T-helper 1 cell (primary cell): ENCODE measurements at places on chromosomes 11 and 22.

- DNase-seq = no peak
Measured at GRCh38 chr22:29083933-29084591, 11.2 kb downstream of the KREMEN1 start.

DNA sequence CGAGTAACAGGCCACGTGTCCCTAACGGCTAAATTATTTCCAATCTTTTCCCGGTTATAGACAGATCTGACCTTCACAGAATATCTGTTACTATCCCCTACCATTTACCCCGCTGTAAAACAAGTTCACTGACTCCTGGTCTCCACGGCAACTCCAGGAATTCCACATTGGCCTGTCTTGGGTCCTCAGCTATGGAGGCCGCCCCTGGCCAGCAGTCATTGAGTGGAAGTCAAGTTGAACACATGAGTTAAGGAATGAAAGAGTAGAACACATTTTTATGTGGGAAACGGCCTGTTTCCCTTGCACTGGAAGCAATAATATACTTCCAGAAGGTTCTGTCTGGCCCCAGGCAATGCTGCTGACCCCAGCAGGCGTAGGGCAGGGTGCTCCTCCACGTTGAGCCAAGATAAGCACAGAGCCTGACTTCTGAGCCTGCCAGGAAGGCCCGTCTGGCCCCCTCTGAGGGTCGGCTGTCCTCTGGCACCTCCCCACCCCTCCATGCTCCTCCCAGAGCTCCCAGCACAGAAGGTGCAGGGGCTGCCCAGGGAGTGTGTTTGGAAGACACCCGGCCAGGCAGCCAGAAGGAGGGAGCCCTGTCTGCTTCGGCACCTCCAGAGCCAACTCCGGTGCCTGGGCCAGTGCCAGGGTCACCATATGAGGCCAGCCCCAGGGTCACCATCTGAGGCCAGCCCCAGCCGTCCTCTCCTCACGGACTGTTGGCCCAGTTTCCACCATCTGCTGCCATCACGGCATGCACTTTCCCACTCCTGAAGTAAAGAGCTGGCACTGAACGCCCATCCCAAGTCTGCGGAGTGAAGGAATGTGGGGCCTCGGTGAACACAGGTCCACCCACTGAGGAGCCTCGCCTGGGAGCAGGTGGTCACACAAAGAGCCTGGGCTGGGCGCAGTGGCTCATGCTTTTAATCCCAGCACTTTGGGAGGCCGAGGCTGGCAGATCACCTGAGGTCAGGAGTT, 813.2 kb downstream of the BRD1 start:
- DNase-seq = no peak

- DNase-seq = no peak
Measured at GRCh38 chr11:46640036-46640788, 22.9 kb downstream of the ATG13 start.

- DNase-seq = no peak
Measured at GRCh38 chr11:18064450-18065054, 18.5 kb upstream of the TPH1 start.

- DNase-seq = no peak
Measured at GRCh38 chr22:50217543-50218152, 16.8 kb downstream of the SELENOO start.

- DNase-seq = peak; percentile 41
Measured at GRCh38 chr22:23137905-23138561, 3.8 kb downstream of the RSPH14 start.

DNA sequence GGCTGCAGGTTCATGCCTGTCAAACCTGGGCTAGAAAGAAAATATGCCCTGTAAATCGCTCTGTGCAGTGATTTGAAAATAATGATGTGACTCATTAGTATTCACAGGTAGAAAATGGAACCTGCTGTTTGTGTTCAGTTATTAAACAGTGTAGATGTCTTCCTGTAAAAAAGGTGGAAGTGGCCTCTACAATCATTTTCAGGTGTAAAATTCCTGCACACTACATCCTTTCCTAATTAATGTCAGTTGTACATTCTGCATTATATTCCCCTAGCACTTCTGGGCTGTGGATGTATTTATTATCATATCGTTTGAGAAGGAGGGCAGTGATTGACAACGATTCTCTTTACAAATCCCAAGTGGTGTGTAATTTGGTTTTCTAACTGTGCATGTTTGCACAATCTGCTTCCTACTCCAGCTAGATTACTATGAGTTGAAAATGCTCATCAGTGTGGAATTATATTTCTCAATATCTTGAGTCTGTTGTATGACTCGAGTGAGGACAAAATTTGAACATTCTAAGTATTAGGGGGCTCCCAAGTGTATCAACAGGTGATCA, 454.0 kb upstream of the DDI1 start:
- DNase-seq = no peak

DNA sequence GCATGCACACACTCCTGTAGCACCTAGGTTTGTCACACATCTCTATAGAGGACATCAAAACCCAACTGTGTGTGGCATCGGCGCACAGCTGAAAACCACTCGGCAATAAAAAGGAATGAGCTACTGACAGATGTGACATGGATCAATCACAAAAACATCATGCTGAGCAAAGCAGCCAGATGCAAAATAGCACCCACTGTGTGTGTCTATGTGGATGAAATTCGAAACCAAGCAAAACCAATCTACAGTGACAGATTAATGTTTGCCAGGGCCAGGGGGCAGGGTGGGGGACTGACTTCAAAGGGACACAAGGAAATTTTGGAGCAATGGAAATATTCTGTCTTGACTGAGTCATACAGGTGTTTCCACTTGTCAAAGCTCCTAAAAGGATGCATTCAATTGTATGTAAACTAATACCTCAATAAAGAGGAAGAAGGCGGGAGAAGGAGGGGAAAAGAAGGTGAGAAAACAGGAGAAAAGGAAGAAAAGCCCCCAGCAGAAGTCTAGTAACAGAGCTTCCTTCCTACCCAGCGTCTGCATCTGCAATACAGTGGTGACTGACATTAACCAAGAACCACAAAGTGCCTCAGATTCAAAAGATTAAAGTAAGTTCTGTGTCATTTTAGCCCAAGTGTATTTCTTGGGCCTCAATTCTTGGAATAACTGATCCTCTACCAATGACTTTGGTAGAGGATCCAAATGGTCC, 49.8 kb downstream of the PACSIN2 start:
- DNase-seq = no peak

DNA sequence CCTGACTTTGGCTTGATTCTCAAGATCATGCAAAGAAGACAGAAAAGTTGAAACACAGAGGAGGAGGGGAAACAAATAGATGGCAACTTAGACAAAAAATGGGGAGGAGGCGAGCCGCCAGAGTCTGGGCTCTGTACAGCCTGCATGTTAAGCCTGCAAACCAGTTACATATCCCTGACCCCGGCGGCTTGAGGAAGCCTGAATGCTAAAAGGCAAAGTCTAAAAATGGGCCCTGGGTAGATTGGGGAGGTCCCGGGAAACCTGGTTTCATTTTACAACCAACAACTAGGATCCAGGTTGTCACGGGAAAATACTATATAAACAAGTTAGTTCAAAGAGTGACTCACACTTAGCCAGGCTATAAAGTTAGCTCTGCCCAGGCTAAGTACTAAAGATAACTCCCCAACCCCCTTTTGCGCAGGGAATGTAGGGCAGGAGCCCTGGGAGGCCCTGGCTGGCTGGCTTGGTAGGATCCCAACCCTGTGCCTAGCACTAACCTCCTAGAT, 18.8 kb upstream of the ZBTB16 start:
- DNase-seq = no peak

DNA sequence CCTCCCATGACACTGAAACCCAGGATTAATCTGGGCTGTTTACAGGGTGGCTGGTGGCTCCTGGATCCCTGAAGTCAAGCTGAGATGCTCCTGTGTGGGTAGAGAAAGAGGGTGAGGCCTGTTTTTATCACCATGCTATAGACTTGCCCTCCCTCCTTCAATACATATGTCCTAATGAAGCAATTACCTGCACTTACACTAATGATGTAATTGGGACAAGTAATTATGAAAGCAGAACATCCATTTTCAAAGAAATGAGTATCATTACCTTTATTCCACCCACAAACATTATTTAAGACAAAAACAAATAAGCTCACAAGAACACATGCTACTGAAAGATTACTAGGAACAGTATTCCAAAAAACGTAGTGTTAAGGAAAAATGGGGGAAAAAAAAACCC, 64.3 kb upstream of the CHRM4 start:
- DNase-seq = no peak

DNA sequence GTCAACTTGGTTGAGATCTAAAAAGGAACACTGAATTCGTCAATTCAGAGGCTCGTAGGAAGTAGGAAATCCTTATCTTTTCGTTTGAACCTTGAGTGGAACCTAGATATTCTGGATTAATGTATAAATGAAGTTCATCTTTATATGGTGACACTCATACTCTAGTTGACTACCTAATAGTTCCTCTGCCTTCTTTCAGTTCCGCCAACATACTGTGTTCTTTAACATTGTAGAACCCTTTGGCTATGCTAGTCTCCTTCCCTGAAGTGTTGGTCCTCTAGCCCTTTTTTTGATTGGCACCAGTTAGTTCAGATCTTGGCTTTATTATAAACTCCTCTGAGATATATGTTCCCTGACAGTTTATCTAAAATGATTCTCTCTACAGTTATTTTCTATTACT, 1.5 kb downstream of the ATM start:
- DNase-seq = no peak

GRCh38 chr11:114216796-114217180, 79.4 kb upstream of the NNMT start:
- DNase-seq = peak; percentile 51

- DNase-seq = no peak
Measured at GRCh38 chr11:93648158-93648557, 13.3 kb upstream of the CEP295 start.

DNA sequence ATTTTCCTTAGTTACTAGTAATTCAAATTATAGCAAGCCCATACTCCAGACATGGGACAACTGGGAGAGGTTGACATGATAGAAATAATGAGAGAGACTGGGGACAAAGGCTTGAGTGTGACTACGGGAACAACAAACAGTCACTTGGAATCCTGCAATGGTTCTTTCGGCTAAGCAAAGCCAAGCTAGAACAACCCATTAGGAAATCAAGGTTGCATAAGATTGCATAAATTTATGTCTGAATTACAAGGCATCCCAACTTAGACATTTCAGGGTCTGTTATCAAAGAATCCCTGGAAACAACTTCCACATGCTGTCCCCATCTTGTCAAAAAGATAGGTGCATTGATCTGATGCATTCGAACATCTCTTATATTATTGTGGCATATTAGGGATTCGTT, 10.2 kb upstream of the NRGN start:
- no peak for DNase-seq

DNA sequence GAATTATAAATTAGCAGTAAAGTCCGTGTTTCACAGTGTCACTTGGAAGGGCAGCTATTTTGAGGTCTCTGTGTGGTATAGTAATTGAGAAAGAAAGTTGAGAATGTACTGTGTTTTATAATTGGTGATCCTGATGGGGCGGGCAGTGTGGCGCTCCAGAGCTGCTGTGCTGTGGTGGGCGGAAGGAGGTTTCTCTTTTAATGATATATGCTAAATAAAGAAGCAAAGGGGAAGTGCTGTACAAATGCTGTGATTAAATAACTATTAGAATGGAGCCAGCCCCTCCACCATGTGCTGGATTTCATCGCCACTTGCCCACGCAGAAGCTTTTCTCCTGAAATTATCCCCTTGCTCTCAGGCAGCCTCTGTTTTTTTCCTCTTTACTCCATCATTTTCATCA, 24.6 kb downstream of the ATXN10 start:
- DNase-seq = no peak

DNA sequence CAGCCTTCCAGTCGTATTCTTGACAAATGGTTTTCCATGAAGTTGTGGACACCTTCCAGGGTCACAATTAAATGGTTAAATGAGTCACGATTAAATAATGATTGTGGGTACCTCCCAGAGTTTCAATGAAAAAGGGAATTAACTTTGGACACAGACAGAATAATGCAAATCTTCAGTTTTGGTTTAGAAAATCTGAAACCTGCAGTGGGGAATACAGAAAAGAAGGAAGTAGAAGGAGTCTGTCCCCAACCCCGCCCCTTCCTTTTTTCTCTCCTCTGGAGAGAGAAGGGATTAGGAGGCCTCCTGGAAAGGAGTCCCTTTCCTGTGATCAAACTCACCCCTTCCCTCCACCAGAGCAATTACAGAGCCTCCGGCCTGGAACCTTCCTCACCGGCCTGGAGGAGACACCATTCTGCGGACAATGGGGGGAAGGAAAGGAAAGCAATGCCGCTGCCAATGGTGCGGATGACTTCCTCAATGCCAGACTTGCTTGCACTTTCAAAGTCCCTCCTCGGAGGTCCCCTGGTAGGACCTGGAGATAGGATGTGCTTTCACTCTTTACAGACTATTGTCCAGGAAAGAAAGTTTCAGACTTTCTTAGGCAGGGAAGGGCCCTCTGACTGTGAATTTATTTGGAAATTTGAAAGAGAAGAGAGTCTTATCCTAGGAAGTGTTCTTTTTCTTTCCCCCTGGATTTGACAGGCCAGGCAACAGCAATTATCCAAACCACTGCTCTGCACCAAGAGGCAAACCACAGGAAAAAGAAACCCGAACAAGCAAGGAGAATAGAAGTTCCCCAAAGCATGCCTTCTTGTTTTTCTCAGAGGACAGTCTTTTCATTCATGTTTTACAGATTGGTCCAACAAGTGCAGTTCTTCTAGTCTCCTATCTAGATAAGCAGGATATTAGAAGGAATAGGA, 86.8 kb downstream of the PTPRJ start:
- no peak for DNase-seq

DNA sequence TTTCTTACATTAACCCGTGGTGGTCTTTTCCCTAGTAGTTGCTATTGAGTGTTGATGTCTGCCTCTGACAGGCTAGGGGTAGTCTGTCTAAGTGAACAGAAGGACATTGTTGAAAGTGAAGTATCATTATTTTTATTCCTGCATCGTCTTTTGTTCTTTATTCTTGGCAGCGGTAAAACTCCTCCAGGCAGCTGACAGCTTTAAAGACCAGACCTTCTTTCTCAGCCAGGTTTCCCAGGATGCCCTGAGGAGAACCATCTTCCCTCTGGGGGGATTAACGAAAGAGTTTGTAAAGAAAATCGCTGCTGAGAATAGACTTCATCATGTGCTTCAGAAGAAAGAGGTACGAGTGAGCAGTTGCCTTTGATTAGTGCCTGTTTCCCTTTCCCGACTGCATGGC, 14.6 kb downstream of the TRMU start:
- no peak for DNase-seq

DNA sequence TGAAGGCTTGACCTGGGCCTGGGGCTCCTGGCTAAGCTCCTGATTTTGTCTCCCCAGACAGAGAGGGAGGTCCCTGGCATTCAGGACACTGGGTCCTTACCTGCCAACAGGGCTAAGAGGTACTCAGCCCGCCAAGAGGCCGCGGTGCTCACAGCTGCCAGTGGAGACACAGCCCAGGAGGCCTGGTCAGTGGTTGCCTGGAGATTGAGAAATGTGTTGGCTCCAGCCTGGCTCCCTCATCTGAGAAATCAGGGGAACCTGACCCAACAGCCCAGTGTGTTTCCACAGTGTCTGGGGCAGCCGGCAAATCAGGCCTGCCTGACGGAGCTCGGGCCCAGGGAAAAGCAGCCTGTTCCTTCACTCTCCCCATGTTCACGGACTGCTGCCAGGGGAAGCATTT, 79.4 kb upstream of the NAV2 start:
- no peak for DNase-seq

GRCh38 chr22:21730535-21731308, 4.9 kb downstream of the YPEL1 start:
- no peak for DNase-seq

- no peak for DNase-seq
Measured at GRCh38 chr11:8180469-8180868, 11.6 kb upstream of the RIC3 start.

GRCh38 chr11:104699981-104700380, 198.3 kb downstream of the CASP12 start:
- no peak for DNase-seq
